ENCODE measurements at places on chromosomes 4 and X.

DNA sequence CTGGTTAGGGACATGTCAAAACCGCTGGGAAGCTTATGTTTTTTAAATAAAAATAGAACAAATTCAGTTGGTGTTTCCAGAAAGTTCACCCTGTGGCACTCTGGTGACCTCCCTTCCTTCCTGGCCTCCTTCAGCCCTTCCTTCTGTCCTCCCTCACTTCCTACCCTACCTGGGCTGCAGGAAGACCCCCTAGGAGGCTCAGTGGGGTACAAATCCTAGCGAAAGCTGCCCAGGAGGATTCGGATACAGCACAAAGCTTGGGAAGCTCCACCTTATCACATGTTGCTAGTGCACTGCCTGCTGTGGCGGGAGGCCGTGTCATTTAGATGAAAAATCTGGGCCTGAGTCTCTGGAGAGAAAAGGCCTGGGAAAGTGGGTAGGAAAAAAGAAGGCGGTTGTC, 60.5 kb downstream of the FHDC1 start:
- DNase-seq, result no peak

DNA sequence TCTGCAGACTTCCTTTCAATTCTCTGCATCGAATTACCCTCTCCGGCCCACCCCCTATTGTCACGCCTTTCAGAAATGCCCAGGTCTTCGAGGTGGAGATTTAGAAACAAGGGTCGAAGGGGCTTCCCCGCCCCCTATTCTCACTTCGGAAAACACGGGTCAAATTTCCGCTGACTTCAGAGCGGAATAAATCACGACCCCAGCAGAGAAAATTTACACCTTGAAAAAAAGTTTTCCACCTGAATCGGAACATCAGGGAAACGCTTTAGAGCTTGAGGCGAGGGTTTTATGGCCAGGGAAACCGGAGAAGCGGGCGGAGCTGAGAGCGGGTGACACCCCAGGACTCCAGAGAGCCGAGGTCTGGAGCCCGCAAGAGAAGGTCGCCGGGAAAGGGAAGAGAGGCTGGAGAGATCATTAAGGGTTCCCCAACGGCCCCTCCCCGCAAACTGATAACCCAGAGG, 1.6 kb downstream of the SHISA3 start:
- no peak for DNase-seq

- DNase-seq, result no peak
Observed at GRCh38 chr4:30952526-30953219, 232.5 kb downstream of the PCDH7 start.

GRCh38 chr4:19850909-19851308, 400.8 kb upstream of the SLIT2 start:
- DNase-seq, result no peak

GRCh38 chr4:111360906-111361305, 738.0 kb upstream of the PITX2 start:
- no peak for DNase-seq

DNA sequence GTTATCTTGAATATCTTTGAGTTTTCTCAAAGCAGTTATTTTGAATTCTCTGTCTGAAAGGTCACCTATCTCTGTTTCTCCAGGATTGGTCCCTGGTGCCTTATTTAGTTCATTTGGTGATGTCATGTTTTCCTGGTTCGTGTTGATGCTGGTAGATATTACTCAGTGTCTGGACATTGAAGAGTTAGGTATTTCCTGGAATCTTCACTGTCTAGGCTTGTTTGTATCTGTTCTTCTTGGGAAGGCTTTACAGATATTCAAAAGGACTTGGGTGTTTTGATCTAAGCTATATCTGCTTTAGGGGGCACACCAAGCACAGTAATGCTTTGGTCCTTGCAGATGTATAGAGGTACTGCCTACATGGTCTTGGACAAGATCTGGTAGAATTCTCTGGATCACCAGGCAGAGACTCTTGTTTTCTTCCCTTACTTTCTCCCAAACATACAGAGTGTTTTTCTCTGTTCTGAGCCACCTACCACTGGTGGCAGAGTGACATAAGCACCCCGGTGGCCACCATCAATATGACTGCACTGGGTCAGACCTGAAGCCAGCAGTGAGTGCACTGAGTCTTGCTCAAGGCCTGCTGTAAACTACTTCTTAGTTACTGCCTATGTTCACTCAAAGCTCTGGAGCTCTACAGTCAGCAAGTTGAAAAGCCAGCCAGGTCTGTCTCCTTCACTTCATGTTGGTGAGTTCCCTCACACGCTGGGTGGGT, 193.5 kb upstream of the AMOT start:
- DNase-seq, result no peak

DNA sequence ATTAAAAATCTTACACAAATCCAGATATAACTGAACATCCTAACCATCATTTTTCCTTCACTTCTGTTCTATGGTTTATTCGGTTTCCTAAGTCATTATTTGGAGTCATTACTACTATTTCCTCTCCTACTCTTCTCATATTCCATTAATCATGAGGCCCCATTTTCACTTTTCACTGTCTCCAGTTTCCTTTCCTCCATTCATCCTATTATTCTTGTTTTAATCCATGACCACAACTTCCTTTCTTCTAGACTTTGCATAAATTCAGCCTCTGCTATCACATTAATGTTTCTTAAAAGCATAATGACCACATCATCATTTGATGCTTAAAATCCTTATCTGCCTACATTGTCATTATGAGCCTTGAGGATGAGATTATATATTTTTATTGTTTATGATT, 555.0 kb upstream of the NDST4 start:
- no peak for DNase-seq

- DNase-seq, result no peak
Observed at GRCh38 chrX:28920153-28920943, 333.1 kb downstream of the IL1RAPL1 start.

- no peak for DNase-seq
Observed at GRCh38 chr4:180539284-180539683, 1703.9 kb upstream of the TENM3 start.

DNA sequence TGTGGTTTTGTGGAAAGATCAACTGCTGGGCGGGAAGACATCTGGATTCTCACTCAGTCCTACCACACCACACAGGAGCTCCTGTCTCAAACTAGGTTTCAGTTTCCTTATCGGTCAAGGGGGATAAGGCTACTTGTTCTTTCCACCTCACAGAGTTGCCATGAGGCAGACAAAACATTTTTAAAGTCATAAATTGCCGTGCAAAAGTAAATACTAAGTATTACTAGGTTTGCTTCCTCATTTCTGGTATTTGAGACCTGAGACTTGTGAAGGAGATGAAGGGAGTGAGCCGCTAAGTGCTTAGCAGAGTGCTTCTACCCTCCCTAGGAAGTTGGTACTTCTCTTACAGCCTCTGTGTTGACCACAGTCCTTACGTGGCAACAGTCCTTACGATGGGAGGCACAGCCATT, 1.5 kb downstream of the LAP3 start:
- DNase-seq, result no peak

DNA sequence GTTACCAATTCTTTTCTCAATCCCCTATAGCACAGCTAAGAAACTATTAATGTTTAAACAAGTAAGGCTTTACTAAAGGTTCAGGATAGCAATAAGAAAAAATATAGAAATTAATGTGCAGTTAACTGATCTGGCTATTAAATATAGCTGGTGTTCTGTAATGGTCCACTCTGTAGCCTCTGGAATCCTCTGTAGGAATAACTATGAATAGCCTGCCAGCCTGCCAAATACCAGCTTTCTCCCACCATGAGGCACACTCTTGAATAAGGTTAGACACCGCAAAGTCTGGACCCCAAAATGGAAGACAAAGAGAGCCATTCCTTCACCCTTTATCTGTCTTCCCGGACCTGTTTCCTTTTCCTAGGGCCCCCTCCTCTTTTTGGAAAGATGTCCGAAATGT, 30.6 kb downstream of the CEP44 start:
- DNase-seq, result no peak

GRCh38 chrX:15376956-15377355, 7.3 kb downstream of the VEGFD start:
- no peak for DNase-seq

DNA sequence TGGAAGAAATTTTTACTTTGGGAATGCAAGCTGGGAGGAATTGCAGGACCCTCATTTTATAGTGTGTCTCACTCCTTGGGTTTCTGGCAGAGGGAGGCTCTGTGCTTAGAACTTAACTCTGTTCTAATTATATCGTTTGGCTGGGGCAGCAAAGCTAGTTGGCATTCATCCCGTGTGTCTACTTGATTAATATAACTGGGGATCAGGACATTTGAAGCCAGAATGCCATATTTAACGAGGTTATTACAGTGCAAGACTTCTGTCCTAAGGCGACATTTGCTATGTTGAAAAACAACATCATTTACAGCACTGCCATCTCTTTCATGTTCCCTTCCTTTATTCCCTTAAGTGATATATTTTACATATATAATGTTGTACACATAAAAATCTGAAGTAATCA, 179.1 kb upstream of the TBC1D9 start:
- DNase-seq, result no peak

DNA sequence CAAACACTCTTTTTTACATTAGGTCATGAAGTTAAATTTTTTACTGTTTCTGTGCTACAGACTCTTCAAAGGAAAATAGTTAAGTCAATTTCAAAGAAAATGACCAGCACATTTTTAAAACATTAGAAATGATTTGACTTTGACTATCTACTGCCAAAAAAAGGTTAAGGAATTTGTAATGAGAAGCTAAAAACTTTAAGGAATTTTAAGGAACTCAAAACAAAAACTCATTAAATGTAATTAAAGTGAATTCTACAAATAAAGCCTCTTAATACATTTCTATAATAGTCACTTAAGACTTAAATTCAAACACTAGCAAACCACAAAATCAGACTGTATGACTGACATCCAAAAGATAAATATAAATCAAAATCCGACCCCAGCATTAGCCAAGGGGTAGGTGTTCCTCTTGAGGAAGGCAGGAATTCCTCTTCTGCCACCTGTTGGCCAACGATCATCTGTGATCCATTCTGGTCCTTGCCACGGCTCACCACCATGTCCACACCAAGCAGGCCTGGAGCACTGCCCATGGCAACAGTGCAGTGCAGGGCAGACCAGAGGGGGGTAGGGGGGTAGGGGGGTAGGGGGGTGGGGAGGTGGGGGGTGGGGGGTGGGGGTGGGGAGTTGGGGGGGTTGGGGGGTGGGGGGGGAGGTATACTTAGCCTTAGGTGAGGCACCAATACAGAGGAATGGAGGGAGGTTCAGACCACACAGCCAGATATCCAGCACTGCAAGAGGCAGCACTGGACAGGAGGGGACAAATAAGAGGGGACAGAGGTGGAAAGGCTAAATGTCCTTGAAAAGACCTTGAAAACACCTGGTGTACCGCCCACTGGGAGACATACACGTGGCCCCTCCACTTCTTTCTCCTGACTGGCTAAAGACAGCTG, 287.4 kb downstream of the CHIC1 start:
- DNase-seq, result no peak

- no peak for DNase-seq
Observed at GRCh38 chrX:48741834-48742233, 19.7 kb upstream of the GLOD5 start.

DNA sequence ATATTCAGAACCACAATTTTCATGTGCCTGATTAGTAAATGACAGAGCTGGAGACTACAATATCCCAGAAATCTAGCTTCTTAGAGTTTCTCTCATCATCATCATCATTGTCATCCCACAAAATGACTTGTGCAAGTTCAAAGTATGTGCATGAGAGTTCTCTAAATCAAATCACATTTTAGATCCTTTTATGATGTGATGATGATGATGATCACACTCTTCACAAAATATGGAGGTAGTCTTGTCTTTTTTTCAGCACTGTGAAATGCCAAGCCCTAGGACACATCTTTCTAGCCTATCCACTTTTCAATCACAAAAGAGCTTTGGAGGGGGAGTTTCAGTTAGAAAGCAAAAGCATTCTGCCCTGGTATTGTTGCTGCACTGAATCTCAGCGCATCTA, 7.4 kb downstream of the MBNL3 start:
- DNase-seq, result no peak

DNA sequence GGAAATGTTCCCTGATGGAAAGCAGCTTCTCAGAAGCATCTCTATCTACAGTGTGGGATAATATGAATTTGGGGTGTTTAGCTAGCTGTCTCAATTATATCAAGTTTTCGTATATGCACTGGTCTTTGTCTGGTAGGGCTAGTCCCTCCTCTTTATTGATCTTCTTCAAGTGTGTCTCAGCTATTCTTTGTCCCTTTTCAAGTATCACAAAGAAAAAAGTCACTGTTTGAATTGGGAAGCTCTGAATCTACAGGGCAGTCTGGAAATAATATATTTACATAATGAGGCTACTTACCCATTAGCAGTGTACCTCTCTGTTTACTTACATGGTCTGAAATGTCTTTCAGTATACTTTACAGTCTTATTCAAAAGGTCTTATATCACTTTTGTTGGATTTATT, 526.0 kb downstream of the IL1RAPL1 start:
- no peak for DNase-seq

GRCh38 chr4:132838244-132838643, 310.9 kb upstream of the PCDH10 start:
- no peak for DNase-seq

- DNase-seq, result no peak
Observed at GRCh38 chr4:73311428-73311827, 52.8 kb upstream of the ANKRD17 start.

- DNase-seq, result no peak
Observed at GRCh38 chr4:54730581-54730980, 72.8 kb downstream of the KIT start.

GRCh38 chr4:54933579-54933978, 191.8 kb downstream of the KDR start:
- no peak for DNase-seq

DNA sequence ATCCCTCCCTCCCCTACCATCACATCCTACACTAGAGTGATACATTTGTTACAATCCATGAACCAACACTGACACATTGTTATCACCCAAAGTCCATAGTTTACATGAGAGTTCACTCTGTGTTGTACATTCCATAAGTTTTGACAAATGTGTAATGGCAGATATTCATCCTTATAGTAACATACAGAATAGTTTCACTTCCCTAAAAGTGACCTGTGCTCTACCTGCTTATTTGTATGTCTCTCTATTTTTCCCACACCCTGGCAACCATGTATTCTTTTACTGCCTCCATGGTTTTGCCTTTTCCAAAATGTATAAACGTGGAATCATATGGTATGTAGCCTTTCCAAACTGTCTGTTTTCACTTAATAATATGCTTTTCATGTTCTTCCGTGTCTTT, 42.2 kb upstream of the HPGD start:
- DNase-seq, result no peak

DNA sequence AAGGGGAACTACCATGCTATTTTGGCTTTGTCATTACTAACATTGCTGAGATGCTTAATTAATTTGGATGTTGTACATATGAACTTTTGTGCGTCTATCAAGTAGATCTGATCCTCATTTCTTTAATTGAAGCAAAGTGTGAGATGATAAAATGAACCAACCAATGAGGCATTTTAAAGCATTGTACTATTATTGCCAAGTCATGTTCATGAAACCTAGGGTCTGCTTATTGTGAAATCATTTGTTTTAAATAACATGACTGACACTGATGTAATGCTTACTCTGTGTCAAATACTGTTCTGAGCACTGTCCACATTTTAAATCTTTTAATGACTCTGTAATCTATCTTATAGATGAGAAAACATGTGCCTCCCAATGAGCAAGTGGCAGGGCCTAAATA, 57.7 kb downstream of the C4orf33 start:
- no peak for DNase-seq
